Endodermal cell (in vitro differentiated cells): ENCODE measurements at places on chromosomes 4 and X.

GRCh38 chr4:158802914-158803313 lies 34.1 kb downstream of the FNIP2 start:
- no peak for DNase-seq

DNA sequence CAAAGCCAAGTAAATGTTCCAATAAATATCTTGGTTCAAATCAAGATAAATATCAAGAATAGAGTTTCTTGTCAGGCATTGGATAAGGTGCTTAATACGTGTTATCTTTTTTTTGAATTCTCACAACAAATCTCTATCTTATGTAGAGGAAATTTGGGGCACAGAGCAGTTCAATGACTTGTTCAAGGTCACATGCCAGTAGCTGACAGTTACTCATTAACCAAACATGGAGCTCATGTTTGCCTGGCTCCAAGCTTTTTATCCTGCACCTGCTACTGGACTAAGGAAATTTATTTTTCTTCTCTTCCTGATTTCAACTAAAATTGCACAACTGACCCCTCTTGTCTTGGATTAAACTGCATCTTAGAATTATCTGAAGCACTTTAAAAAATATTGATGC lies 76.3 kb downstream of the ATP10D start:
- DNase-seq: no peak

- DNase-seq: no peak
These were observed 343.5 kb upstream of the F9 start for GRCh38 chrX:139186991-139187390.

GRCh38 chr4:80011636-80012236 lies 61.3 kb downstream of the ANTXR2 start:
- DNase-seq: no peak

DNA sequence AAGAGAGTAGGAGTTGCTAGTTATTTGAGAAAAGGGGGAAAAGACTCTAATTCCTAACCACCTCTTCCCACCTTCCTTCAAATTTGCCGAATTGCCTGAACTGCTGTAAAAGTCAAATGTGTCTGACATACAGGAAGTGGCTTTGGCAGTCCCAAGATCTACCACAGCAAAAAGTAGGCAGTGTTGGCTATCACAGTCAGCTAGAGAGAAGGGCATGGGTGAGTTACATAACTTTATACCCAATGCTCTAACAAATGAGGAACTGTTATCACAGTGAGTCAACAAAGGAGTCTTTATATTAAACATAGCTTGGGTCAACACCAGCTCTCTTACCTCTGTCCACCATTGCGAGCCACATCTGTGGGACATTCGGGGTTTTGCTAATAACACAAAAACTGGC lies 2.4 kb upstream of the MBNL3 start:
- DNase-seq: no peak

GRCh38 chr4:85673540-85673939 lies 198.6 kb downstream of the ARHGAP24 start:
- DNase-seq: no peak

DNA sequence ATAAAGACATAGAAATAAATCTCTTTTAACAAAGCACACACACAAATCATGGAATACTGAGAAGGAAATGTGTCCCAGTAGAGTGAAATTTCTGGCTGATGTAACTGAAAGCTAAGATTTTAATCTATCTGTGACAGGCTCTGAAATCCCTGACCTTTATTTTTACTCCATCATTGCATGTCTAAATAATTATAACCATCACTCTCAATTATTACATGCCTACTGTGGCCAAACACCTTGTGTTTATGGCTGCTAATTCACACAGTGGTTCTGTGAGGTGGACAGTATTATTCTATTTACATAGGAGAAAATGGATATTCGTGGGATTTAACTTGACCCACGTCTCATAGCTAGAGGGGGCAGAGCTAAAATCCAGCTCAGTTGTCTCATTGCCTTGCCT lies 438.1 kb downstream of the TLL1 start:
- DNase-seq: no peak

DNA sequence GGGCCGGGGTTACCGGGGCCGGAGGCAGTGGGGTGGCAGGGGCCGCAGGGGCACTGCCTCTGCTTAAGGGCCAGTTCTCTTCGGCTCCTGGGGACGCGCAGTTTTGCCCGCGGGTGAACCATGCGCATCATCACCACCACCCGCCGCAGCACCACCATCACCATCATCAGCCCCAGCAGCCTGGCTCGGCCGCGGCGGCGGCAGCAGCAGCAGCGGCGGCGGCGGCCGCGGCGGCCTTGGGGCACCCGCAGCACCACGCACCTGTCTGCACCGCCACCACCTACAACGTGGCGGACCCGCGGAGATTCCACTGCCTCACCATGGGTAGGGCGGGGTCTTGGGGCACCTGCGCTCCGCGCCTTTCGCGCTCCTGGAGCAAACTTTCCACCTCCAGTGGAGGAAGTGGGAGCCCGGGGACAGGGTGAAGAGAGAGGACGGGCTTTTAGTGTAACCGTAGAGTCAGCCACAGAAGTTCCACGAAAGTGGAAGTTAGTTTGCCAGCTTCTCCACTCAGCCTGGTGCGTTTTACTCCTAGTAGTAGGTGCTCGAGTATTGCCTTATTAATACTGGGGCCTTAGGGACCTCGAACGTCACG lies 729 bp downstream of the GSX2 start:
- DNase-seq: peak; percentile 58

DNA sequence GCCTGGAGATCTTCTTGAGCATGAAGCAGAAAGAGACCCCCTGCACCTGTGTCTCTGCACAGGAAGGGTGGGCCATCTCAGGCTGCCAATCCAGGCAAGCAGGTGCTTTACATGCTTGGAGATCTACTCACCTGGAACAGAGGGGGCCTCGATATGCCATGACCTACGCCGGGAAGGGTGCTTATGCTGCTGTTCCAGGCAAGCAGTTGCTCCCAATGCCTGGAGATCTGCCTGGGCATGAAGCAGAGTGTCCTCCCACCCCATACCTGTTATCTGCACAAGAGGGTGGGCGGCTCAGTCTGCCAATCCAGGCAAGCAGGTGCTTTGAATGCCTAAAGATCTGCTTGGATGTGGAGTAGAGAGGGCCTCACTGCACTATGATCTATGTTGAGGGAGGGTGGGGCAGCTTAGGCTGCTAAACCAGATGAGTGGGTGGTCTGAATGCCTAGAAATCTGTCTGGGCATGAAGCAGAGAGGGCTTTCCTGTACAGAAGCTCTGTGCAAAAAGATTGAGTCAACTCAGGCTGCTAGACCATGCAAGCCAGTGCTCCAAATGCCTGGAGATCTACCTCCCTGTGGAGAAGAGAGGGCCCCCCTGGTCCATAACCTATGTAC lies 104.5 kb upstream of the QRFPR start:
- DNase-seq: no peak

DNA sequence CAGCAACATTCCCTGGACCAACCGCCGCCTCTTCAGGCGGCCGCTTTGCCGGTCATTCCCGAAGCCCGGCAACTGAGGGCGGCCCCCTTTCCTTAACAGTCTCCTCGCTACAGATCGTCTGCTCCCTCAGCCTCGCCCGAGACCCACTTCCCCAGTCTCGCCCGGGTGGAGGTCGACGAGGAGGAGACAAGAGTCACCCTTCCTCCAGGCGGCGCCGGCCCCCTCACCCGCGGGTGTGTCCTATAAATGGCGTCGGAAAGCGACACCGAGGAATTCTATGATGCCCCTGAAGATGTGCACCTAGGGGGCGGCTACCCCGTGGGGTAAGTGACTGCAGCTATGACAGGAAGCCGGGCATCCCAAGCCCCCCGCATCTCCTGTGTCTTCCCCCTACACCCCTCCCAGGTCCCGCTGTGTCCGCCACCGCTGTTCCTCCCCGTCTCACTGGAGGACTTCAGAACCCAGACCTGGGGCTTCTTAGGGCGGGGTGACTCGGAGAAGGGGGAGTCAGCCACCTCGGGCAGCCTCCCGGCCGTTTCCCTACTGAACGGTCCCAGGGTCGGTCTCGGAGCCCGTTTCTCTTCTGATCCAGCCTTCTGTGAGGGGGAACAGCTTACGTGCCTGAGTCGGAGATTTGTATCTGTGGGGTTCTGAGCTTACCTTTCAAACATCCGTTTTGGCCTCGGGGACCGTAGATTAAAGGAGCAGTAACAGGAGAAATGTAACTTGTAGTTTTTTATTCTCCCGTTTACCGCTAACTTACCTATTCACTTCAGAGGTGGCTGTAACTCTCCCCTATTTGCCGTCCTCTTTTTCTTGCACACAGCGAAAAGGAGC lies 570 bp downstream of the WDR44 start:
- peak; percentile 76 for DNase-seq

DNA sequence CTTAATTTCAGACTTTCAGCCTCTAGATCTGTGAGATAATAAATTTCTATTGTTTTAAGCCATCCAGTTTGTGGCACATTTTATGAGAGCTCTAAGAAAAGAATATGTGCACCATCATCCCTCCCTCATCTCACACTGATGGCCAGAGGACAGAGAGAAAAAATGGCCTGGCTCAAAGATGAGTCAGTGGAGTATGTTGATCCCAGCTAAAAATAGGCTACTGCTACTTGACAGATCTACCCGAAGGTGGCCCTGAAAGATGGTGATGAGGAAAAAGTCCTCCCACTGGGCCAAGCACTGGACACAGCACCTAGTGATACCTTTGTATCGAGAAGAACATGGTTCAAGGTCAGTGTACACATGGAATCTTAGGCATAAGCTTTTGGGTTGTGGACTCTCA lies 38.2 kb upstream of the DCTD start:
- no peak for DNase-seq

DNA sequence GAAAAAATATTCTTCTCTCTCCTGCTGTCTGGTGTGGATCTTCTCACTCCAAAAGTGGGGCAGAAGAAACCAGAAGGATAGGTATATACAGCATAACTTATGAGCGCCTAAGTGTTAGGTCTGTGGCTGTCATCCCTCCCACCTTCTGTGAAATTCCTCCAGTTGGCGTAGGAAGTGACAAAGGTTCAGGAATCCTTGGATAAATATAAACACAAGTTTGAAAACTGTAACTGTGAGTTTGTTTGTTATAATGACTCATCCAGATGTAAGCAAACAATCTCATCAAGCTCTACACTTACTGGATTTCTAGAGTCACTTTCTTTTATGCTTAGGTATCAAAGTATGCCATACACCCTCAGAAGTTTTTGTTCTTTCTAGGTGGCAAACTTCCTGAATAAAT lies 405.2 kb downstream of the FAT4 start:
- DNase-seq: no peak

DNA sequence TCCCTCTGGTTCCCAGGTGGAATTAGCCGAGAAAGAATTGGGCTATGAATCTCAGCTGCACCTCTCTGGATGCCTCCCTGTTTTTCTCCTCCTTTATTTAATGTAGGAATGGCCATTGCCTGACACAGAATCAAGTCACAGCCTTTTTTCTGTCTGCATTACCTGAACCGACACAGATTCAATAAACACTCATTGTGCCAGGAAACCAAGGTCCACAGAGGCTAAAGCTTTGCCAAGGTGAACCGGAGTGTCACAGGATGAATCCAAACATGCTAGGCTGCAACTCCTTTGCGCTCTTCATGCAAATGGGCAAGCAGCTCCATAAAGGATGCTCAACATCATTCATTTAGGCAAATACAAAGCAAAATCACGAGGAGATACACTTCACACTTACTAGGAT lies 199.8 kb upstream of the AGTR2 start:
- DNase-seq: no peak

GRCh38 chrX:10538831-10539230 lies 81.6 kb downstream of the MID1 start:
- DNase-seq: no peak

- no peak for DNase-seq
These were observed 192.8 kb downstream of the MAD2L1 start for GRCh38 chr4:119873794-119874325.

DNA sequence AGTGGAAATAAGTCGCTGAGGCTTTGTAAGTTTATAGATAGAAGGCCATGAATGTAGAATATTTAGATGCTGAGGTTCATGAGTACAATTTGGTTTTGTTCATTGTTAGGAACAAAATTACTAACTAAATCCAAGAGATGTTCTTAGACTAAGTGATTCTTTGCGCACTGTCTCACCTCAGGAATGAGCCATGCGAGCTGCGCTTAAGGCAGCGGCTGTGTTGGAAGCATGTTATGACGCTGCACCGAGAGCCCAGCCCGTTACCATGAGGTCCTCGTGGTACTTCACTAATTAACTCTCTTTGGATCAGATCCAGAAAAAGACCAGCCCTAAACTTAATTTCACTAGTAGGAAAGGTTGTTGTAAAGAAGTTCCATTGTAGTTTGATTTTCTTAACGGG lies 166.2 kb downstream of the RAPGEF2 start:
- no peak for DNase-seq

- no peak for DNase-seq
These were observed 261.6 kb upstream of the STS start for GRCh38 chrX:6885909-6886308.

- no peak for DNase-seq
These were observed 227.5 kb downstream of the PAPSS1 start for GRCh38 chr4:107492566-107492965.

DNA sequence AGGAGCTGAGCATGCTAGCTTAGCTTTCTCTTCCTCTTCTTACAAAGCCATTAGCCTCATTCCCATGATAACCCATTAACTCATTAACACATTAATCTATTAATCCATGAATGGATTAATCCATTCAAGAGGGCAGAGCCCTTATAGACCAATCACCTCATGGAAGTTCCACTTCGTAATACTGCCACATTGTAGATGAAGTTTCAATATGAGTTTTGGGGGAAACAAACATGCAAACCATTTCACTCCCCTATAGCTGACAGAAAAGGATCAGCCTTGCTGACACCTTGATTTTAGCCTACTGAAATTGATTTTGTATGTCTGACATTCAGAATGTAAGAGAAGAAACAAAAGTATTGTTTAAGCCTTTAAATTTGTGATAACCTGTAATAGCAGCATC lies 251.8 kb upstream of the GALNTL6 start:
- no peak for DNase-seq

GRCh38 chr4:38424151-38424871 lies 239.7 kb upstream of the KLF3 start:
- DNase-seq: peak; percentile 79

DNA sequence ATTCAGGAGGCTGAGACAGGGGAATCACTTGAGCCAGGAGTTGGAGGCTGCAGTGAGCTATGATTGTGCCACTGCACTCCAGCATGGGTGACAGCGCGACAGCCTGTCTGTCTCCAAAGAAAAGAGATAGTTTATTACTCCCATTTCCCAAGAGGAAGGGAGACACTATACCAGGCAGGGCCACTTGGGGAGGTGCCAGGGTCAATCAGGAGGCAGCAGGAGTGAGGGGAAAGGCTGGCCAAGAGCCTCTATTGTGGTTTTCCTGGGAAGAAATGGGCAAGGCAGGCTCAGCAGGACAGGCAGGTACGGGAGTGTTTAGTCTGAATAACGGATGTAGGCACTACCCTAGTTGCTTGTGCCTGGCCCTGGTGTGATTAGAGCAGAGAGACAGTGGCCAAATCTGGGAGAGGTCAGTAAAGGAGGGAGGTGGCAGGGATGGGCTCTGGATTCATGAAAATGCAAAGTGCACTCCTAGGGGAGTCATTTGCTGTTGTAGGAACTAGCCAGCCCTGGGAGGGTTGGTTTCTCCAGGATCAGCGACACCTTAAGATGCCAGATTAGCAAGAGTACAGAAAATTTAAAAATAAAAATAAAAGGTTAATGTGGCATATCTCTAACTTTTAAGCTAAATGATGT lies 20.2 kb upstream of the CDKN2AIP start:
- DNase-seq: no peak
